ENCODE measurements at places on chromosomes 6 and 20.
A peak's percentile ranks its signal among the peaks of the same experiment; 100 is the strongest.

GRCh38 chr6:8085053-8085511 lies 17.3 kb downstream of the EEF1E1 start:
- no peak overlapping the region for H3K27ac ChIP-seq
- no peaks in the 10 kb centered on the region for H3K36me3 ChIP-seq
- H3K4me1 ChIP-seq: peaks cover 56% of the 10 kb centered on the region
- peak; percentile 50 for DNase-seq
- H3K27me3 ChIP-seq: no peaks in the 10 kb centered on the region
- H3K4me3 ChIP-seq: no peak overlapping the region

- H3K36me3 ChIP-seq: no peaks in the 10 kb centered on the region
- no peak for DNase-seq
- H3K27me3 ChIP-seq: no peaks in the 10 kb centered on the region
- no peaks in the 10 kb centered on the region for H3K4me1 ChIP-seq
Observed at GRCh38 chr6:27541933-27542297, 69.0 kb upstream of the ZNF184 start.

DNA sequence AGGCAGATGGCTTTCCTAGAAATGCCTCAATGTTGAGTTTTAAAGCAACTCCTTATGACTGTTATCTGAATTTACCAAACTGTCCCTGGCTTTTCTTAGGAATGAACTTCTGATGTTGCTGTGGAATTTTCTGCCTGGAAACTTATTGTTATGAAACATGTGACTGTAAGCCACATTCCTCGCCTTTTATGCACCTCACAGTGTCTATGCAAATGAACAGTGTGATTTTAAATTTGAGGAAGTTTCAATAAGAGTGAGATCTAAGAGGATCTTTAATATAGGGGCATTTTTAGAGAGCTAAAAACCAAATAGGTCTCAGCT lies 2.4 kb upstream of the CCR6 start:
- H3K27me3 ChIP-seq: no peaks in the 10 kb centered on the region
- H3K4me1 ChIP-seq: peaks cover 16% of the 10 kb centered on the region
- H3K36me3 ChIP-seq: no peaks in the 10 kb centered on the region
- no peak overlapping the region for H3K4me3 ChIP-seq

- no peaks in the 10 kb centered on the region for H3K36me3 ChIP-seq
- H3K27ac ChIP-seq: no peak overlapping the region
- no peaks in the 10 kb centered on the region for H3K4me1 ChIP-seq
- H3K4me3 ChIP-seq: no peak overlapping the region
- no peaks in the 10 kb centered on the region for H3K27me3 ChIP-seq
Observed at GRCh38 chr6:10962673-10963072, 75.8 kb downstream of the SYCP2L start.

DNA sequence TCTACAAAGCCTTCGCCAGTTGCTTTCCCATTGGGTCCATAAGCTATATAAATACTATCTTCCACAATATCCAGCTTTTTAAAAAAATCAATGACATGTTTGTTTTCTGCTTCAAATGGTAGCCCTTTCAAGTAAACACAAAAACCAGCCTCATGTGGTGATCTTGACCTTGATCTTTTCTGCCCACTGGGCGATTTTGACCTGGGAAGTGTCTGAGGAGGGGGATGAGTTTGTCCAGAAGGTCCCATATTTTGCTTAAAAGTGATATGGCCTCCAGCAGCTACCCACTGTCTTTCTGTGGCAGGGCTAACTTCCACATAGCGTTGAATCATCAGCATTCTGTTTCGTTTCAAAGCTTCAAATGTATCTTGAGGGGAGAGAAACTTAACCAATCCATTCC lies 10.8 kb downstream of the CPNE1 start:
- H3K27me3 ChIP-seq: no peaks in the 10 kb centered on the region
- no peaks in the 10 kb centered on the region for H3K4me1 ChIP-seq
- no peak for DNase-seq

DNA sequence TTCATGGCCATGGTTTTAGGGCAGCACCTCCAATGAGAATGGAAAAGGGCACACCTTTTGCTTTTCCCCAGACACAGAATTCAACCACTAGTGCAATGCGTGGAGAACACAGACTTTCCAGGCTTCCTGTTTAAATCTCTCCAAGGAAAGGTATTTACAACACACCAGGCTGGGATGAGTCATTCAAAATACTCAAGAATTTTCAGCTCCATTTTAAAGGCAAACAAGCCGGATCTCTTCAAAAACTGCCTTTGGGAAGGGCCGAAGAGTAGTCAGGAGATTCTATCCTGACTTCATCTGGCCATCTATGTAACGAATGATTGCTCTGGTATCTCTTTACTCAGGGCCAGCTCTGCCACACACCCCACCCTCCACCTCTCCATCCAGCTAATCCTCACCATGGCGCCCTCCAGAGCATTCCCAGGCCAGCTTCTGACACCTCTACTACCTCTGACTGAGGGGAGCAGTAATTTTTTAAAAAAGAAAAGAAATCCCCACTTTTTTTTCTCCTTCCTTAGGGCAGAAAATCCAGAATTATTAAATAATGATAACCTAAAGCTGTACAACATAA lies 254.6 kb downstream of the LY86 start:
- no peaks in the 10 kb centered on the region for H3K36me3 ChIP-seq
- H3K27ac ChIP-seq: peak overlapping the region; percentile 88
- H3K4me3 ChIP-seq: no peak overlapping the region
- no peaks in the 10 kb centered on the region for H3K27me3 ChIP-seq
- H3K4me1 ChIP-seq: peaks cover 21% of the 10 kb centered on the region
- no peak for DNase-seq

DNA sequence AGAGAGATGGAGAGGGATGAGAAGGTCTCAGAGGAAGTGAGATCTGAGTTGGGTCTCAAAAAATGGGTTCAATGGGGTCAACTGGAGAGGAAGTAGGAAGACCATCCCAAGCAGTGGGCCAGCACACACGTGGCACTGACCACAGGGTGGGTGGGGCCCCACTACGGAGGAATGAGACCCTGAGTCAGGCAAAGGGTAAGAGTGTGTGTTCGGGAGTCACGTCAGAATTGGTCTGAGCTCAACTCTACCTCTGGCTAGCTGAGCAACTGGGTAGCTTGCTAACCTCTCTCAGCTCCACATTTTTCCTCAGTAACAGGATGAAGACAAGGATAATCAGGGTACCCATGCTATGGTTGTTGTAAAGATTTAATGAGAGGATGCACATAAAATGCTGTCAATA lies 79.0 kb downstream of the TRERF1 start:
- no peak for DNase-seq
- peaks cover 12% of the 10 kb centered on the region for H3K4me1 ChIP-seq
- no peaks in the 10 kb centered on the region for H3K36me3 ChIP-seq
- no peak overlapping the region for H3K27ac ChIP-seq
- no peak overlapping the region for H3K4me3 ChIP-seq

- DNase-seq: peak; percentile 45
- H3K4me1 ChIP-seq: 0 out of 2 replicates have a peak, but pooled peaks cover 5% of the 10 kb centered on the region
- peak overlapping the region; percentile 43 for H3K4me3 ChIP-seq
- no peaks in the 10 kb centered on the region for H3K36me3 ChIP-seq
- H3K27me3 ChIP-seq: no peaks in the 10 kb centered on the region
Observed at GRCh38 chr6:29627755-29628418, 5.1 kb downstream of the GABBR1 start.

DNA sequence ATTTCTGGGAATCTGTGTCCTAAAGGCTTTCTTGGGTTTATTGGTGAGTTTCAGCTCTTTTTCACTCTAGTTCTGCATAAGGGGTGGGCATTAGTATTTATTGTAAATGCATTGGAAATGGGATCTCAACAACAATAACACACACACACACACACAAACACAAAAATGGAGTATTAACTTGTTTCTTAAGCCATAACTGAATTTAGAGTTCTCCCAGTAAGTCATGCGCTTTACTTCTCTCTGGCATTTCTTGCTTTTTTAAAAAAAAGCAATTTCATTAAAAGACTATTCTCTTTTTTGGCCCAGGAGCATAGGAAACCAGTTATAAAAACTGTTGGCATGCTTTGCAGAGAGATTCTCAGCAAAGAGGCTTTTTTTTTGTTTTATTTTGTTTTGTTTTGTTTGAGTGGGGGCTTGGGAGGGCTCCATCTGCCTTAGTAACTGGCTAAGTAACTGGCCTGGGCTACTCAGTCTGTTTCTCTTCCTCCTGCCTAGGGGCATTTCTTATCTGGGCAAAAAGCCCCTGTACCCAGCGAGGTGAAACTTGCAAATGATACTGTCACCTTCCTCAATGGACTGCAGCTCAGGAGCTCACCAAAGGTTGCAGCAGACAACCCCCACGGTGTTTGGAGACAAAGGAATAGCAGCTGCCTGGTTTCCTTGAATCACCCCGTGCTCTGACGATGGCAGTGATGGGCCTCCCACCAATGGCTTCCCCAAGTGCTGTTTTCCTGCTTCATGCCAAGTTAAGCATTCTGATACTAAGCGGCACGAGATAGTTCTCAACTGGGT lies 128.5 kb downstream of the BCAS1 start:
- peaks cover 28% of the 10 kb centered on the region for H3K4me1 ChIP-seq
- no peak overlapping the region for H3K4me3 ChIP-seq
- no peak for DNase-seq
- H3K36me3 ChIP-seq: no peaks in the 10 kb centered on the region
- no peak overlapping the region for H3K27ac ChIP-seq
- no peaks in the 10 kb centered on the region for H3K27me3 ChIP-seq

- no peaks in the 10 kb centered on the region for H3K36me3 ChIP-seq
- DNase-seq: no peak
- no peak overlapping the region for H3K27ac ChIP-seq
- H3K27me3 ChIP-seq: no peaks in the 10 kb centered on the region
- H3K4me1 ChIP-seq: no peaks in the 10 kb centered on the region
Observed at GRCh38 chr6:12545619-12546409, 170.8 kb upstream of the PHACTR1 start.

GRCh38 chr20:36573798-36574365 lies 485 bp downstream of the TGIF2 start:
- no peaks in the 10 kb centered on the region for H3K27me3 ChIP-seq
- peak overlapping the region; percentile 82 for H3K4me3 ChIP-seq
- no peak overlapping the region for H3K27ac ChIP-seq
- H3K4me1 ChIP-seq: peaks cover 29% of the 10 kb centered on the region
- DNase-seq: peak; percentile 64
- peaks cover 6% of the 10 kb centered on the region for H3K36me3 ChIP-seq

DNA sequence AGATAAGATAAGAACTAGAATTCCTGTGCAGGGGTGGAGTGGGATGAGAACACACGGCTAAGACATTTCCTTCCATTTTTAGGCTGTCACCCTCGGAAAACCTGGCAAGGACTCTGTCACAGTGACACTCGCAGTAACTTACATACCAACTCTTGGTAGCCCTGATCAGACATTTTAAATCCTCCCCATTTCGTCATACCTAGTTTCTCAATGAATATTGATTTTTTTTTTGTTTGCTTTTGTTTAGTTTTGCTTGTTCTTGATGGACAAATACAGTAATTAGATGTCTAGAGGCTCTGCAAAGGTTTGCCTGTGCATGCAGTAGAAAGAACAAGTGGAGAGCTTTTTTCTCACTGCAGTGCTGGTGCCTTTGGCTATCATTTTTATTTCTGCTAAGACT lies 213.0 kb upstream of the FAM83B start:
- peaks cover 16% of the 10 kb centered on the region for H3K4me1 ChIP-seq
- no peaks in the 10 kb centered on the region for H3K36me3 ChIP-seq
- peak; percentile 12 for DNase-seq
- H3K27me3 ChIP-seq: no peaks in the 10 kb centered on the region
- H3K4me3 ChIP-seq: no peak overlapping the region

- H3K36me3 ChIP-seq: no peaks in the 10 kb centered on the region
- H3K27ac ChIP-seq: no peak overlapping the region
- DNase-seq: no peak
- H3K4me3 ChIP-seq: no peak overlapping the region
Observed at GRCh38 chr6:43421831-43422230, 5.5 kb upstream of the ABCC10 start.

- no peak overlapping the region for H3K4me3 ChIP-seq
- no peaks in the 10 kb centered on the region for H3K36me3 ChIP-seq
- no peak overlapping the region for H3K27ac ChIP-seq
Observed at GRCh38 chr6:97095311-97095850, 170.9 kb downstream of the KLHL32 start.
